ENCODE measurements at places on chromosomes 12 and 14.

DNA sequence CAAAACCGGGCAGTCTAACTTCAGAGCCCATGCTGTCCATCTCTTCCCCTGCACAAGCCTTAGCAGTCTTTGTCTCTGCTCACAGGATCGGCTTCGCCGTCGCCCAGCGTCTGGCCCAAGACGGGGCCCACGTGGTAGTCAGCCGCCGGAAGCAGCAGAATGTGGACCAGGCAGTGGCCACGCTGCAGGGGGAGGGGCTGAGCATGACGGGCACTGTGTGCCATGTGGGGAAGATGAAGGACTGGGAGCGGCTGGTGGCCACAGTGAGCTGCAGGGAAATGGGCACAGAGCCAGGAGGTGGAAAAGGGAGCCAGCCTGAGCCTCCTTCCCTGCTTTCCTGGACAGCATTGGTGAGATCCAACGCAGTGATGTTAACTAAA is 14.2 kb upstream of the CARMIL3 start:
- no peak for DNase-seq
- no peak overlapping the region for H3K4me3 ChIP-seq
- peaks cover 13% of the 10 kb centered on the region for H3K4me1 ChIP-seq
- no peak overlapping the region for H3K27ac ChIP-seq
- peaks cover 3% of the 10 kb centered on the region for H3K27me3 ChIP-seq
- H3K36me3 ChIP-seq: no peaks in the 10 kb centered on the region

DNA sequence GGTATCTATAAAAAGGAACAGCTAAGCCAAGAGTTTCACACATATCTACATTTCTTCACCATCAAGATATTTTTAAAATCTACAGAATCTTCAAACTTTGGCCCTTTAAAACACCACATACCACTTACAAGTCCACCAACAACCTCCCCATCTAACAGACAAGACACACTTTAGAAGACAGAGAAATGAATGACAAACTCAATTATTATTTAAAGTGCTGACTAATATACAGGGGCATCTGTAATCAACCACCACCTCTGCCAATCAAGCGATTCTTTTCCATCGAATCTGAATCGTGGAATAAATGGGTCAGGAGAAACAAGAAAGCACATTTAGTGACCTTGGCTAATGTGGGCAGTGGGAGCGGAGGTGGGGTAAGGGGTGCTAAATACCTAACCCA is 7.7 kb downstream of the SETD3 start:
- peaks cover 11% of the 10 kb centered on the region for H3K4me1 ChIP-seq
- no peak overlapping the region for H3K4me3 ChIP-seq
- no peak overlapping the region for H3K27ac ChIP-seq
- H3K36me3 ChIP-seq: no peaks in the 10 kb centered on the region

GRCh38 chr12:41521872-41522379 is 333.8 kb downstream of the PDZRN4 start:
- H3K4me1 ChIP-seq: peaks cover 2% of the 10 kb centered on the region
- no peaks in the 10 kb centered on the region for H3K27me3 ChIP-seq
- H3K36me3 ChIP-seq: no peaks in the 10 kb centered on the region
- H3K27ac ChIP-seq: no peak overlapping the region
- no peak for DNase-seq
- H3K4me3 ChIP-seq: no peak overlapping the region

GRCh38 chr14:56794557-56795283 is 15.6 kb downstream of the OTX2 start:
- H3K36me3 ChIP-seq: peaks cover 2% of the 10 kb centered on the region
- DNase-seq: no peak
- H3K4me1 ChIP-seq: peaks cover 2% of the 10 kb centered on the region
- peaks cover 67% of the 10 kb centered on the region for H3K27me3 ChIP-seq
- H3K27ac ChIP-seq: no peak overlapping the region

- H3K4me3 ChIP-seq: no peak overlapping the region
- DNase-seq: no peak
- peaks cover 8% of the 10 kb centered on the region for H3K4me1 ChIP-seq
- no peaks in the 10 kb centered on the region for H3K36me3 ChIP-seq
Measured at GRCh38 chr12:52692254-52692653, 11.1 kb downstream of the KRT77 start.

DNA sequence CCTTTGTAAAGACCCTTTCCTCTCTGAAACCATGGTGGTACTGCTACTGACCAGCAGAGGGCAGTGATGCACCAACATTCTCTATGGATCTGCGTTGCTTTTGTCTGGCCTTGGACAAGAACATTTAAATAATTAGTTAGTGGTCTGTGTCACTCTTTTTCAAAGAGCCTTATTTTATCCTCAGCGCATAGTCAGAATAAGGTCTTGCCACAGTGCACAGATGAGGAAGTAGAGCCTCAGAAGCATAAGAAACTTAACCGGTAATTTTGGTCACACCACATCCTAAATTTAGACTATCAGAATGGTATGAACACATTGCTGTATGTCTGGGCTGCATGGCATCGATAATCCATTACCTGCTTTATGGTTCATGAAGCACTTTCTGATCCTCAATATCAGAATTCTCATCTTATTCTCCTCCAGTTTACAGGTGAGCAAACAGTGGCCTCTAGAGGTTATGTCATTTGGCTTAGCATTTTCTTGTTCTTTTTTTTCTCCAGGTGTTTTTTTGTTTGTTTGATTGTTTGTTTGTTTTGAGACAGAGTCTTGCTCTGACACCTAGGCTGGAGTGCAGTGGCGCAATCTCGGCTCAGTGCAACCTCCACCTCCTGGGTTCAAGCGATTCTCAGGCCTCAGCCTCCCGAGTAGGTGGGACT is 23.7 kb upstream of the IFT81 start:
- H3K4me3 ChIP-seq: peak overlapping the region; percentile 0
- H3K4me1 ChIP-seq: peaks cover 12% of the 10 kb centered on the region
- H3K27me3 ChIP-seq: no peaks in the 10 kb centered on the region
- H3K36me3 ChIP-seq: no peaks in the 10 kb centered on the region

DNA sequence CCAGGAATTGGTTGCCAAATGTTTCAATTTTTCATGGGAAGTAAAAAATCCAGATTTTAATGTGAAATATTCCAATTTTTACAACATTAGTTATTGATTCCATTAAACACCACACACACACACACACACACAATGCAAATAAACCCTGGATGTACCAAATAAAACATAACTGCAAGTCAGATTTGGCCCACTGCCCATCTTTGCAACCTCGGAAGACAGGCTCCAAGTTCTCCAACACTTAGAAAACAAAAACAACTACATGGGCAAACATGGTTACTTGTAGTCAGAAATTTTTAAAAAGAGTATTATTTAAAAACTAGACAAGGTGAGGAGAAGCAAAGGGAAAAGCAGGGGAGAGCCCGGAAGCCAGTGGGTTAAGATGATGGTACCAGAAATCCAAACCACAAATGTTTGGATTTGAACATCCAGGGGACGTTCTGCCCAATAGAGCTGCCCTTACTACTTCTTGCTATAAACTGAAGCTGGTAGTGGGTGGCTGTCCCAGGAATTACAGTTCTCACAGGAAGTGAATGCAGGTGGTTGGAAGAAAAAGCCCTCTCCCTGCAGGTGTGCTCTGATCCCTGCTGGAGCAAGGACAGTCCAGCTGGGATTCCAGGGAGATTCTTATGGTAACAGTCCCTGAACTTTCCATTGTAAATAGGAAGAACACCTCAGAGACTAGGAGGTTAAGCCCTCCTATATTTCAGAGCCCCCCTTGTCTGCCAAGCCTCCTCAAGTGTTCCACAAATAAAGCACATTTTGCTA is 111.7 kb downstream of the SLC25A21 start:
- H3K4me3 ChIP-seq: no peak overlapping the region
- no peak for DNase-seq
- H3K4me1 ChIP-seq: no peaks in the 10 kb centered on the region
- no peak overlapping the region for H3K27ac ChIP-seq
- H3K27me3 ChIP-seq: no peaks in the 10 kb centered on the region

- DNase-seq: no peak
- no peaks in the 10 kb centered on the region for H3K27me3 ChIP-seq
Measured at GRCh38 chr12:84497819-84498218, 414.8 kb downstream of the SLC6A15 start.

GRCh38 chr12:7661741-7662140 is 4.0 kb downstream of the APOBEC1 start:
- H3K27ac ChIP-seq: no peak overlapping the region
- no peak overlapping the region for H3K4me3 ChIP-seq
- H3K36me3 ChIP-seq: no peaks in the 10 kb centered on the region
- no peaks in the 10 kb centered on the region for H3K4me1 ChIP-seq
- no peak for DNase-seq

DNA sequence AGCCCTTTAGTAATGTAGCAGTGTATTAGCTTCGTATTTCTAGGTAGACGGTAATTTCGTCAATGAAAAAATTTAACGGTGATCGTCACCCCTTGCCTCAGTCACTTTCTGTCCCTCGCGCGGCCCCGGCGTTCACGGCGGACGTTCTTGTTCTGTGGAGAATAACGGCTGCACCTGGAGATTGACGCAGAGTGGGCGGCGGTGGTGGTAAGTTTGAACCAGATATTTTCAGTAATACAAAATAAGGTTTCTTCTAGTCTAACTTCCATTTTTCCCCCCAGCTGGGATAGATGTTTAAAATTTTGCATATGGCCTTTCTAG is 341 bp downstream of the ZNF10 start:
- H3K36me3 ChIP-seq: peaks cover 66% of the 10 kb centered on the region
- no peak for DNase-seq
- H3K4me3 ChIP-seq: peak overlapping the region; percentile 98
- H3K4me1 ChIP-seq: peaks cover 11% of the 10 kb centered on the region
- peak overlapping the region; percentile 99 for H3K27ac ChIP-seq
- no peaks in the 10 kb centered on the region for H3K27me3 ChIP-seq

DNA sequence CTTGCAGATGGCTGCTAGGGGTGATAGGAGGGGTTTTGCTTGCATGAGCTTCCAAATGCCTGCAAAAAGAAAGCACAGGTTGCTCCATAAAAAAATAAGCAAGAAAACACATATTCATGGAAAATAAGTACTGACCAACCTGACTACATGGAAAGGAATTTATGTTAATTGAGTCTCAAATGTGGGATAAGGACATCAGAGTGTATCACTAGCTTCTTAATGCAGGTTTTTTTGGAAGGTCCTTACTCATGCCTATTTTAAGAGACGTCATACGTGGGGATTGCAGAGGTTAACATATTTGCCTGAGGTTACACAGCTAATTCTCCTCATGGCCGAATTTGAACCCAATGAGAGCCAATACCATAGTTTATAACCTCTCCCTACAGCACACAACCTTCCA is 116.2 kb downstream of the ASCL1 start:
- no peak for DNase-seq
- H3K27ac ChIP-seq: no peak overlapping the region
- no peak overlapping the region for H3K4me3 ChIP-seq
- no peaks in the 10 kb centered on the region for H3K4me1 ChIP-seq
- H3K36me3 ChIP-seq: no peaks in the 10 kb centered on the region

- H3K4me3 ChIP-seq: no peak overlapping the region
- DNase-seq: peak; percentile 76
- H3K27ac ChIP-seq: no peak overlapping the region
- no peaks in the 10 kb centered on the region for H3K36me3 ChIP-seq
- peaks cover 2% of the 10 kb centered on the region for H3K4me1 ChIP-seq
Measured at GRCh38 chr14:59028476-59029202, 159.8 kb upstream of the DAAM1 start.

DNA sequence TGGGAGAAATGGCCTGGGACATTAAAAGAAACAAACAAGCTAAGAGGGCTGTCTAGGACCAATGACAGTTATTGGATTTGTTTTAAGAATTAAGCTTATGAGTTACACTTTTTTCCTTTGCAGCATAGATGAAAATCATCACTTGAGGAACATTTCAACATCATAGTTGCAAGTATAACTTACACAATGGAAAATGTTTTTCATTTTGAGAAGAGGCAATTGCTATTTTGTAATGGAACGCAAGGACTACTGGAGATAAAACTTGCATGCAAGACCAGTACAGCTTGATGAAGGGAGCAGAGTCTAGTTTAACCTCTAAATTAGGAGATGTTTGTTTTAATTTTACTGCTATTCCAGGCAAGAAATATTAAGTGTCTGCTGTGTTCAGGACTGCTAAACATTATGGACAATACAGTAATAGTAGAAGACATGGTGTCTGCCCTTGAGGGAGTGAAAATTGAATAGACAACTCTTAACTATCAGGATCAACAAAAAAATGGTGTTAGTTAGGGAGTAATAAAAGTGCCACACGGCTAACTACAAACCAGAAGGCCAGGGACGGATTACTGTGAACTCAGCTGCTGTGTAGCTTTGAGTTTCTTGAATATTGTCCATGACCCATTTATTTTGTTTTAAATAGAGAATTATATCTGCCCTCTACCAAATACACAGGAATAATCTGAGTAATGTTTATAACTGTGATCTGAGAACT is 374.5 kb downstream of the RAD51B start:
- no peak for DNase-seq
- H3K27ac ChIP-seq: no peak overlapping the region
- peaks cover 2% of the 10 kb centered on the region for H3K36me3 ChIP-seq
- H3K4me3 ChIP-seq: no peak overlapping the region
- peaks cover 3% of the 10 kb centered on the region for H3K4me1 ChIP-seq

- no peaks in the 10 kb centered on the region for H3K27me3 ChIP-seq
- no peak overlapping the region for H3K4me3 ChIP-seq
- H3K4me1 ChIP-seq: peaks cover 18% of the 10 kb centered on the region
- no peaks in the 10 kb centered on the region for H3K36me3 ChIP-seq
- DNase-seq: no peak
Measured at GRCh38 chr14:32083789-32084188, 6.7 kb downstream of the ARHGAP5 start.

- peak; percentile 73 for DNase-seq
- peak overlapping the region; percentile 90 for H3K4me3 ChIP-seq
- peak overlapping the region; percentile 70 for H3K27ac ChIP-seq
- H3K36me3 ChIP-seq: peaks cover 2% of the 10 kb centered on the region
Measured at GRCh38 chr12:19130224-19131024, 891 bp downstream of the PLEKHA5 start.

GRCh38 chr12:61018571-61018970 is 1241.6 kb upstream of the USP15 start:
- no peaks in the 10 kb centered on the region for H3K36me3 ChIP-seq
- no peak overlapping the region for H3K27ac ChIP-seq
- H3K4me1 ChIP-seq: no peaks in the 10 kb centered on the region

- H3K36me3 ChIP-seq: no peaks in the 10 kb centered on the region
- no peaks in the 10 kb centered on the region for H3K27me3 ChIP-seq
- no peak overlapping the region for H3K27ac ChIP-seq
- no peak for DNase-seq
- peaks cover 6% of the 10 kb centered on the region for H3K4me1 ChIP-seq
- H3K4me3 ChIP-seq: no peak overlapping the region
Measured at GRCh38 chr14:68544081-68544892, 248.6 kb downstream of the ZFP36L1 start.

All from activated CD4-positive, alpha-beta T cell treated with anti-CD3 and anti-CD28 coated beads, Interleukin-2, amount 10 ng/mL, durations not matched to agents 24 days and 14 days (primary cell).